ENCODE measurements at places on chromosomes 16 and 17.

GRCh38 chr16:69905171-69905555, 46.0 kb upstream of the CLEC18A start:
- DNase-seq: no peak

GRCh38 chr17:76511668-76512365, 10.6 kb upstream of the RHBDF2 start:
- DNase-seq: no peak

- DNase-seq: no peak
Observed at GRCh38 chr16:88402551-88403240, 19.9 kb downstream of the ZNF469 start.

GRCh38 chr17:3630781-3631180, 5.3 kb downstream of the SHPK start:
- DNase-seq: no peak

DNA sequence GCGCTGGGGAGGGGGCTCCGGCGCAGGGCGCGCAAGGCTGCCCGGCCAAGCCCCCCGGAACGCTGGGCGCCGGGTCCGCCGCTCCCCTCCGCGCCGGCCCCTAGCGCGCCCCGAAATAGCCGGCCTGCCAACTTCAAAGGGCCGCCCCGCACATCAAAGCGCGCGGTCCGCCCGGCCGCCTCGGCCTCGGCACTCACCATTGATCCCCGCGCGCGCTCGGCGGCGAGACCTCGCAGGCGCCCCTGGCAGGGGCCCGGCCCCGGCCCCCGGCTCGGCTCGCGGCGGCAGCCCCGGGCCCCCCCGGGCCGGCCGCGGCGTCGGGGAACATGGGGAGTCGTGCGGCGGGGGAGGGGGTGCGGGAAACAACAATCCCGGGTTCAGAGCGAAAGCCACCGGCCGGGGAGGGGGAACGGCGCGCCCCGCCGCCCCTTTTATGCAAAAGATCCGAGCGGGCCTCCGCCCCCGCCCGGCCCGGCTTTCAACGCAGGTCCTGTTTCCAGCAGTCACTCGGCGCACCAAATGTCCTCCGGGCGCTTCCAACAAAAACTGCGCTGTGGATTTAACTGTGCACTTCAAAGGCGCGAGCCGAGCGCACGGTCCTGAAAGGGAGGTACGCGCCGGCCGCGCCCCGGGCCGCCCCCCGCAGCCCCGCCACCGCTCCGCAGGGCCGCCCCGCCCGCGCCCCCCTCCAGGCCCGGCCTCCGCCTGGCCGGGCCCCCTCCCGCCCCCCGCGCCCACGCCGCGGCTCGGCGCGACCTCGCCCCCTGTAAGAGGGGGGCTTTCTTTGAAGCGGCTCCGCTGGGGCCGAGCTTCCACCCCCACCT, 608 bp downstream of the AXIN2 start:
- peak; percentile 76 for DNase-seq

DNA sequence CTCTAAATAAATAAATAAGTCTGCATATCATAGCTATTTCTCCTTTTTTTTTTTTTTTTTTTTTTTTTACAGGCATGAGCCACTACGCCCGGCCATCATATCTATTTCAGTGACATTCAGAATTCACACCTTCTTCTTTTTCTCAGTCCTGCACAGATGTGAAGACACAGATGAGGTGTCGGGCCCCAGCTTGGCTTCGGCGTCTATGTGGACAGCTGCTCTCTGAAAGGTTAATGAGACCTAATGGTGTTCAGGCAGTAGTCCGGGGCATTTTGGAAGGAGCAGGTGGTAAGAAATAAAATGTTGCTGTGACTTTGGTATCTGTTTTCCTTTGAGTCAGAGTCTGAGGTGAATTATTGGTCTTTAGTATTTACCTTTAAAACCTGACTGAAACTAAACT, 23.6 kb downstream of the TANGO6 start:
- no peak for DNase-seq

GRCh38 chr16:29023279-29024277, 38.7 kb downstream of the LAT start:
- no peak for DNase-seq

DNA sequence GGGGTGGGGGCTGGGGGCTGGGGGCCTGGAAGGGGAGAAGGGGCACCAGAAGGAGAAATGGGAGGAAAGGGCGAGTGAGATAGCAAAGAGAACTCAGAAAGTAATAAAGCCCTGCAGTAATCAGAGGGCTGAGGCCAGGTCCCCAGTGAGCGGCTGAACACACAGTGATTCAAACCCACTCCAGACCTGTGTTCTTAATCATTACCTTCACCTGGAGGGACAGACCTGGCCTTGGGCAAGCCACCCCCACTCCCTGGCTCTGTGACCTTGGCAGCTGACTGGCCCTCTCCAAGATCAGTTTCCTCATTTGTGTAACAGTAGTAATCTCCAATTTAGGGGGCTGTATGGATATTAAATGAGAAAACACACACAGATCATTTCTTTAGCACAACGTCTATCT, 150.4 kb downstream of the WWOX start:
- DNase-seq: peak; percentile 11

- DNase-seq: no peak
Observed at GRCh38 chr17:77865716-77866115, 92.8 kb upstream of the TNRC6C start.

- DNase-seq: no peak
Observed at GRCh38 chr17:37841232-37841631, 83.0 kb upstream of the TBC1D3K start.

DNA sequence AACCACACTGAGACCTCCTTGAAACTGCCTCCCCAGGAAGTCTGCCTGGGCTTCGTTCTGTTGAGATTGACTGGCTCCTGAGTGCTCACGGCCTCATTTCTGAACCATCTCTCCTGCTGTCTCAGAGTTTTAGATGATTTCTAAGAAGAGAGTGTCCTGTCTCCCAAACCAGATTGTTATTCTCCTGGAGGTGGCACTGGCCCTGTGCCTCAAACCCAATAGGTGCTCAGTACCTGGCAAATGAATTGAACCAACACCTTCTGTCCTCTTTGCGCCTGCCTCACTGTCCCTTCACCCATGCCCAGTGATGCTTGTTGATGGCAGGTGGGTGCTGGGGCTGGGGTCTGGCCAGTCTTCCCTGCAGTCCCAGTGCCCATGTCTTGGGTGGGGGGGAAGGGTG, 36.3 kb upstream of the C1QL1 start:
- no peak for DNase-seq

- no peak for DNase-seq
Observed at GRCh38 chr16:46843898-46844642, 13.1 kb upstream of the C16orf87 start.

- DNase-seq: no peak
Observed at GRCh38 chr17:78859051-78859450, 18.4 kb upstream of the USP36 start.

DNA sequence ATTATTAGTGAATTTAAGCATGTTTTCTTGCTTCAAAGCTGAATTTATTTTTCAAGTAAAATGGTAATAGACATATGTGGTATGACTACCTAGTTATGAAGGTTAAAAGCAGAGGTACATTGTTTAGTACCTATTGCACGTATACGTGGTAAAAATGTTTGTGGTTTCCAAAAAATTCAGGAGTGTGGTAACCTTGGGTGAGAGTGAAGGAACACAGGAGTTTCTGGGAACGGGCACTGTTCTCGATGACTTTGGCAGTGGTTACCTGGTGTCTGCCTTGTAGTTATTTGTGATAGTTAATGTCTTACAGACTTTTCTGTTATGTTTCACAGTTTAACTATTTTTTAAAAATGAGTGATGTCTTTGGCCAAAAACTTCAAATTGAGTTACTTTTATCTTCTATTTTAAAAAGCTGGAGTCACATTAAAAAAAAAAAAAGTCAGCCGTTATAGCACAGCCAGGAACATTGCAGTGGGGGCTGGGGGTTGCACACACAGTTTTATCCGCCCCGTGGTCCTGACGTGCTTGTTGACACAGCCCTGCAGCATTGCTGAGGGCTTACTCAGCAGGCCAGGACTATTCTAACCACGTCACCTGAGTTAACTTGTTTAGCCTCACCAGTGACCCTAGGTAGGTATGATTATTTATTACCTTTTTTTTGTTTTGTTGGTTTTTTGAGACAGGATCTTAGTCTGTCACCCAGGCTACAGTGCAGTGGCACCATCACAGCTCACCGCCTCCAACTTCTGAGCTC, 10.9 kb downstream of the JPT2 start:
- DNase-seq: no peak

DNA sequence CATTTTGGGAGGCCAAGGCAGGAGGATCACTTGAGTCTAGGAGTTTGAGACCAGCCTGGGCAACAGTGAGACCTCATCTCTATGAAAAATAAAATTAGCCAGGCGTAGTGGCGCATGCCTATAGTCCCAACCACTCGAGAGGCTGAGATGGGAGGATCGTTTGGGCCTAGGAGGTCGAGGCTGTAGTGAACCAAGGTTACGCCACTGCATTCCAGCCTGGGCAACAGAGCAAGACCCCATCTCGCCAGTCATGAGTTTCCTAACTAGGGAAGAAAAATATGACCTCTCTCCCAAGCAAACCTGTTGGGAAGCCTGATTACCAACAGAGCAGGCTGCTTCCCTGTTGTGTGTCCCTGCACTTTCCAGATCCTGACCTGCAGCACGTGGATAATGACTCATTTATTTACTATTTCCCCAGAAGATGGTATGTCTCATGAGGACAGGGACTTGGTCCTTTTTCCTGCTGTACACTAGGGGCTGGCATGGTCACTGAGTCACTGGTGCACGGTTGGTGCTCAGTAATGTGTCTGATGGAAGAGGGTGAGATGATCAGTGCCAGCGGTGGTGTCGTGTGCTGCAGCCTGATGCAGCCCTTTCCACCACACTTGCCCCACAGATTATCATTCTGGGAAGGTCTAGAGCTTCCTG, 30.8 kb downstream of the NMT1 start:
- DNase-seq: no peak

- DNase-seq: no peak
Observed at GRCh38 chr16:24146518-24146917, 109.6 kb upstream of the CACNG3 start.

- no peak for DNase-seq
Observed at GRCh38 chr16:31010585-31011325, at the start of gene STX1B. Gene STX1B, minus strand, starts transcription at chr16:31010638. Its CDS starts 242 bp downstream, at chr16:31010396.

DNA sequence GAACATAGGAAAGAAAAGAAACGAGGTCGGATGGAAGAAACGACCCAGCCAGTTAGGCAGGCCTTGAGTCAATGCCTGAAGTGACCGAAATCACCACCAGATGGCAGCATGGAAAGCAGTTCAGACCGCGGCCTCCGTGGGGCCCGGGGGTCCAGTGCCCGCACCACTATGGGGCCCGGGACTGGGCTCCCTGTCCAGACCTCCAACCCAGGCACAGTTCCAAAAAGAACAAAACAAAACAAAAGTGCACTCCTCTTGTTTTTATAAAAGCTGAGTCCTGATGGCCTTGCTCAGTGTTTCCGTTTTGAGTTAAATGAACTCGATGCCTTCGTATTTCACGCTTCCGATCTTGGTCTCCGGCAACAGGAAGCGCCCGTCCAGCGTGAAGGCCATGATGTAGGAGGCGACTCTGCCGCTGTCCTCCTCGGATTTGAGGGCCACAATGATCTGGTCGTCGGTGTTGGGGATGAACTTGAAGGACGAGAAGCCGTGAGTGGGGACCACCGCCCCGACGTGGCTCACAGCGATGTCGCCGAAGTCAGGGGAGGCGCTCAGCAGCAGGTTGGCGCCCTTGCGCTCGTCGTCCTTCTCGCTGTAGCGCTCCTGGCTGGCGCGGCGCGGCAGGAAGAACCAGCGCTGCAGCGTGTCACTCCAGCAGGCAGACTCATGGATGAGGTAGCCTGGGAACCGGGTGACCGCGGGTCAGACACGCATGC, 13.7 kb upstream of the LGALS3BP start:
- peak; percentile 32 for DNase-seq

DNA sequence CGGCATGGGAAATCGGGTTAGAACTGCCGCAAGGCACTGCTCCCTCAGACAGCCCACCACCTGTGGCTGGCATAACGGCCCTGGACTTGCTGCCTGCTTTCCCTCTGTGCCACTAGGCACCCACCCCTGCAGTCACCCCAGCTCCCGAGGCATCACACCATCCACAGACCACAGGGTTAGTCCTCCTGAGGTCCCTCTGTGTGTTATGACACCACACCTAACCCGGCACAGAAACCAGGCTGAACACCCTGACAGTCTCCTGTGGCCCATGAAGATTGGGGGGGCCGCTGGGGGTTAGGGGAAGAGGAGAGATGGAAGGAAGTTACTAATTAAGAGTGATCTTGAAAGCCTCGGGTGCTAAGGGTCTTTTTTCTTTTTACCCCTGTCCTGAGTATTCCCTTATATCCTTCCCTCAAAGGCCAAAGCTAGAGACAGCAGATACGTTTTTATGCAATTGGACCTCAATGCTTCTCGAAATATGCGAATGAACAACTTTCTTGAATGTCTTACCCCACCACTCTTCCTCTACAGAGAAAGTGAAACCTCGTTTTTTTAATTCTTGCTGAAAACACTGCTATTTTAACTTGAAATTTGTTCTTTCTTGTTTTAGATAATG, 7.0 kb downstream of the CYTH1 start:
- no peak for DNase-seq

- DNase-seq: peak; percentile 96
Observed at GRCh38 chr17:20952183-20952582, 90.6 kb downstream of the USP22 start.

DNA sequence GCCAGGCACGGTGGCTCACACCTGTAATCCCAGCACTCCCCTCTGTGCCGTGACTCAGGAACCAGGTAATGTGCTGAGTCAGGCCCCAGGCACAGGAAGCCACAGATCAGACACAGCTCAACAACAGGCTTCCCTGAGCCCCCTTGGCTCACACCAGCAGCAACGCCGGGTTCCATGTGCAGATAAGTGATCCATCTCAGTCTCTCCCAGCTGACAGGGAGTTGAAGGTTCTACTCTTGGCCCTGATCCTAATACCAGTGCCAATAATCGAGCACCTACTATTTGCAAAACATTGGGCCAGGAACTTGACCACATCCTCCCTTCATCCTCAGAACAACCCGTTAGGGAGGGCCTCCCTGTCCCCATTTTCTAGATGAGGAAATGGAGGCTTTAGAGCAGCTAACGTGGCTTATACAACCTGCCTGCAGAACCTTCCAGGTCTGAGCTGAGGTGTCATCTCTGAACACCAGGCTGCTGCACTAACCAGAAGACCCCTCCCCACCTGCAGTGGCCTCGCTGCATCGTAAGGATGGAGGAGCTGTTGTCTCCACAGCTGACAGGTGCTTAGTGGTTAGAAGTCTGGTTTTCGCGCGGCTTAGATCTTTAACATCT, 64.8 kb upstream of the AMZ2 start:
- DNase-seq: no peak

GRCh38 chr16:11079652-11080187, 135.4 kb downstream of the CLEC16A start:
- no peak for DNase-seq
